Cortex of kidney (tissue), 1 donor: ENCODE measurements at places on chromosomes 4 and X.

- DNase-seq = no peak
Observed at GRCh38 chr4:145796346-145796745, 116.4 kb downstream of the C4orf51 start.

- no peak for DNase-seq
Observed at GRCh38 chr4:125547836-125548235, 233.1 kb downstream of the FAT4 start.

DNA sequence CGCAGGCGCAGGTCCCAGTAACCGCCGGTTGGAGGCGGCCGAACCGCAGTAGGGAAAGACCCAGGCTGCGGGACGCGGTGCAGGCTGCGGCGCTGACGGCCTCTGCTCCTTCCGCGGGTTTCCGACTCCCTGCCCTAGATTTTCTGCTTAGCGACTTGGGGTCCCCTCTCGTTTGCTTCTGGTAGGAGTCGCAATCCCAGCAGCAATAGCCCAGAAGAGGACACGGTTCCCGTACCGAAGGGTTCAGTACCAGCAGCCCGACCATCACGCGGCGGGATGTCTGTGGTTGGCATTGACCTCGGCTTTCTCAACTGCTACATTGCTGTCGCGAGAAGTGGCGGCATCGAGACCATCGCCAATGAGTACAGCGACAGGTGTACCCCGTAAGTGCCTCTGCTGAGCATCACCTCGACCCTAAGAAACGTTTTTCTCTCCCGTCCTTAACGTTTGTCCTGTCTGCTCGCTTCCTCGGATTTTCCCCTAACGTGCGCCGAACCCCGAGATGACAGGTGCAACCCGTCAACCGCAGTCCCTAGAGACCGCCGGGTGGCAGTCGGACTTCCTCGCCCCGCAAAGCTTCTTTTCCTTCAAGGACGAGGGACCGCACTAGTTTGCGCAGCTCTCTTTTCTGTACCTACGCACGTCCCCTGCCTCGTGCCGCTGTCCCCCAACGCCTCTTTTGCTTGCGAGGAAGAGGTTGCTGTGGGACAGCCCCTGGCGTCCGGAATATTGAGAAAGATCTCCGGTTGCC lies at the start of gene HSPA4L:
HSPA4L (plus strand) TSS at position 48 of the 751 bp plus-strand sequence; CDS start at position 277, 229 bp downstream.
- DNase-seq = no peak

- no peak for DNase-seq
Observed at GRCh38 chr4:40455340-40455902, 120.3 kb downstream of the CHRNA9 start.

GRCh38 chr4:32030406-32030805 lies 1310.2 kb downstream of the PCDH7 start:
- DNase-seq = no peak

- DNase-seq = no peak
Observed at GRCh38 chrX:51779306-51779705, 36.1 kb downstream of the GSPT2 start.

GRCh38 chr4:43732829-43733426 lies 715.7 kb downstream of the KCTD8 start:
- DNase-seq = no peak

DNA sequence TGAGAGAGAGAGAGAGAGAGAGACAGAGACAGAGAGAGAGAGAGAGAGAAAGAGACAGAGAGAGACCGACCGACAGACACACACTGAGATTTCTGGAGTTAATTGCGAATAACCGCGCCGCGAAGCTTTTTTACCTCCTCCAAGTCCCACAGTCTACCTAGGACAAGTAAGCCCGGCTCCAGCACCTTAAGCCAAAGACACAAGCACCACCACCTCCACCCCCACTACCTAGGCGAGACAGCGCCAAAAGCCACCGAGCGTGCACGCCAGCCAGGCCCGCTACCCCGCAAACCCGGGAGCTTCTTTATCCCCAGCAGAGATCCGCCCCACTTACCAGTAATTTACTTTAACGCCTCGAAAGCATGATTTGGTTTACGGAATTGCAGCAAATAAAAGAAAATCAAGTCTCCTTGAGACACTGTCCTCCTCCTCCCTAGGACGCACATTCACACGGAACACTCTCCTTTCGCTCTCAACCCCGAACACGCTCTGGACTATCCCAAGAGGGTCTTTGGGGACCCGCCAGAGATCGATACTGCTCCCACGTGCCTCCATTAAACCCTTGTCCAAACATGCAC lies 649.6 kb upstream of the DIPK2B start:
- no peak for DNase-seq

DNA sequence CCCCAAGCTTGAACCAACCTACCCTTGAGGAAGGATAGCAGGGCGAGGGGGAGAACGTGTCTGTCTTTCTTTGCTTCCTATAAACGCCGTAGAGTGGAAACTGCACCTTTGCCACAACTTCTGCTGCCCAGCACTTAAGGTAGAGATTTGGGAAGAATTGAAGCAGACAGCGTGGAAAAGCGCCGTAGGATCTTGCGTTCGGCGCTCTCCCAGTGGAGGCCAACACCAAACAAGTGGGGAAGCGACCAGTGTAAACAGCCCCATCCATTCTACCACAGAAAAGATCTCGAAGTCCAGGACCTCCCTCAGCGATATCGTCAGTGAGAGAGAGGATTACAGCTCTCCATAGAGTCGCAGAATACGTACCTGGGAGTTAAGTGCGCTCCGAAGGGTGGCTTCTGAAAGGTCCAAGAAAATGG lies 3.9 kb upstream of the NKX6-1 start:
- DNase-seq = no peak

DNA sequence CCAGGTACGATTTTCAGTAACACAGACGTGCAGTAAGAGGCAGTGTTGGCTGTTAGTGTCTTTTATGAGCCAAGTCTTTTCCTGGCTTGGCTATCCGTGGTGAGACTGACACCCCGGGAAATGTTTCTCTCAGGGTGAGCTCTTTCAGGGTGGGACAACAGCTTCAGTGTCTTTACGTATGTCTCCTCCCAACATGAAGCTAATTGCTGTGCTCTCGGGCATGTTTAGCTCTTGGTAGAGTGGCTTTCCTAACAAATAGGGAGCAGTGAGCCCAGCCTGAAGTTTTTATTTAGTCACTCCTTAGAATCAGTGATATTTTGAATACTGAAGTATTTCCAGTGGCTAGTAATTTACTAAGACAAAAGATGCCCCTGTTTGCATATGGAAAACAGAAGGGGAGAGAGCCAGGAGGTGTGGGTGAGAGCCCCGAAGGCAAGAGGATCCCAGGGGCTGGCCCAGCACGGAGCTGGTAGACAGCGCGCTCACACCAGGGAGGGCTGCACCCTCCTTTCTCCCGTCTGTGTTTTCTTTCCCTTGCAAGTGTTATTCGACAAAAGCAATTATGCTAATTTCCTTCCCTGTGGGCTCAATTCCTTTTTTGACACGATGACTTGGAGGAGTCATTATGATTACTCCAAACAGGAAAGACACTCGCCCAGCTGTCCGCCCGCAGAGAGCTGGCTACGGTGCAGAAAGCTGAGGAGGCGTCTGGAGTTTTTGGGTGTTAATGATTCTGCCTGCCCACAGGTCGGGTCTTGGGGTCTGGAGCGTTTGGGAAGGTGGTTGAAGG lies 47.7 kb downstream of the PDGFRA start:
- no peak for DNase-seq

GRCh38 chr4:79227860-79228259 lies 98.0 kb downstream of the NAA11 start:
- no peak for DNase-seq

DNA sequence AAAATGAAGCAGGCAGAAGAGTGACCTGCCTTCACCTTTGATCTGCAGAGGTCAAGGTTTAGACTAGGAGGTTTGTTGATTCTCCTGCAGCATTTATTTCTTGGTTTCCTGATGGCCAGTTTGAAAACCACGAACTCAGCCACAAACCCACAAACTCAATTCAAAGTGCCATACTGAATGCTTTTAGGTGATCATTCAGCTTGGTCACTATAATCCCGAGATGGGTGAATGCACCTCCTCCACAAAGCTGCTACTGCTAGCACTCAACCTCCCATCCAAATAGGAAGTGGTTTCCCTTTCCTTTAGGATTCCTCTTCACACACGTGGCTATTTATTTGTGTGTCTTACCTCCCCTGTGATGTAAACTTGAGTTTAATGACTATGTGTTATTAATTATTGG lies 225.2 kb downstream of the MID1 start:
- DNase-seq = no peak

DNA sequence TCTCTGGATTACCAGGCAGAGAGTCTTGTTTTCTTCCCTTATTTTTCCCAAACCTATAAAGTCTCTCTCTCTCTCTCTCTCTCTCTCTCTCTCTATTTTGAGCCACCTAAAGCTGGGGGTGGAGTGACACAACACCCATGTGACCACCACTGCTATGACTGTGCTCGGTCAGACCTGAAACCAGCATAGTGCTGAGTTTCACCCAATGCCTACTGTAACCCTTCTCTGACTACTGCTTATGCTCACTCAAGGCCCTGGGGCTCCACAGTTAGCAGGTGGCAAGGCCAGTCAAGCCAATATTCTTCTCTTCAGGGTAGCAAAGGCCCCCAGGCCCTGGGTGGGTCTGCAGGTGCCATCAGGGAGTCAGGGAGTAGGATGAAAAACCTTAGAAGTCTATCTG lies 114.7 kb upstream of the ARMCX2 start:
- DNase-seq = no peak

GRCh38 chr4:120277391-120277790 lies 210.7 kb upstream of the MAD2L1 start:
- no peak for DNase-seq

DNA sequence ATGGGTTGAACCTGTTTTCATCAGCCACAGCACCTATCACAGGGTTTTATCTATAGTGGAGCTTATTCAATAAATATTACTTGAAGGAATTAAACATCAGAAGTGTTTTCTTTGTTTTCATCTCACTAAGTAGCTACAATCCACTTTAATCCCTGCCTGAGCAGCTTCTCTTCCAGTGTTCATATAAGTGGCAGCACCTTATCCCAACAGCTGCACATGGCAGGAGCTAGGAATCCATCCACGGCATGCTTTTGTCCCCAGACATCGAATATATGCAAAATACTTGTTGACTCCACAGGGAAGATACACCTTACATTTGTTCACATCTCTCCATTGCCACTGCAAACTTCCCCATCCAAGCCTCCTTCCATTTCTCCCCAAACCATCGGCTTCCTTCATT lies 549.8 kb upstream of the FAM241A start:
- no peak for DNase-seq

GRCh38 chrX:14946606-14947155 lies 73.5 kb downstream of the MOSPD2 start:
- no peak for DNase-seq

DNA sequence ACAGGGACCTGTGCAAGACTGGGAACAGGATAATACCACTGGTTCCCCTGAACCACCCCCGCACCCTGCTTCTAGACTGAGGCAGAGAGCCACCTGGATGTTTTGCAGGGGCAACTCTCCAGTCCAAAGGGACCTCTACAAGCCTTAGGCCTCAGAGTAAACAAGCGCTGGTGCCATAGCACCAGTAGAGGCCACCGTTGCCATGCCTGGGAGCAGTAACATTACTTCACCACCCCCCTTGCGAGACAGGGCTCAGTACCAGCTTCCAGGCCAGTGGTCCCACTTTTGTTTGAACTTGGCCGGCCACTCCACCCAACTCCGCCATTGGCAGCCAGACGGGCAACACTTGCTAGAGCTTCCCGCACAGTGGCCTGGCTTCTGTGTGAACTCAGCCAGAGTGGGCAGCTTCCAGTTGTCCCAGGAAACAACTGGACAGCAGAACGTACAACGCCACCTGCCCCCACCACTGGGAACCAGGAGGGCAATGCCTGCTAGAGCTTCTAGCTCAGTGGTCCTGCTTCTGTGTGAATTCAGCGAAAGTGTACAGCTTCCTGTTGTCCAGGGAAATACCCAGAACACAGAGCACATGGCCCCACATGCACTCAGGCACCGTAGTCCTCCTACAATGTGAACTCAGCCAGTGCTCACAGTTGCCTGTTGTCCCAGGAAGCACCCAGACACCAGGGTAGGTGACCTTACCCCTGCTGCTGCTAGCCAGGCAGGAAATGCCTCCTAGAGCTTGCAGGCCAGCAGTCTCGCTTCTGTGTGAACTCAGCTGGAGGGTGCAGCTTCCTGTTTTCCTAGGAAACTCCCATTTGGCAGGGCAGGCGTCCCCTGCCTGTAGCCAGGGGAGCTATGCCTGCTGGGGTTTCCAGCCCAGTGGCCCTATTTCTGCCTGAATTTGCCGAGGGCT lies 39.9 kb upstream of the PCDH19 start:
- DNase-seq = no peak

DNA sequence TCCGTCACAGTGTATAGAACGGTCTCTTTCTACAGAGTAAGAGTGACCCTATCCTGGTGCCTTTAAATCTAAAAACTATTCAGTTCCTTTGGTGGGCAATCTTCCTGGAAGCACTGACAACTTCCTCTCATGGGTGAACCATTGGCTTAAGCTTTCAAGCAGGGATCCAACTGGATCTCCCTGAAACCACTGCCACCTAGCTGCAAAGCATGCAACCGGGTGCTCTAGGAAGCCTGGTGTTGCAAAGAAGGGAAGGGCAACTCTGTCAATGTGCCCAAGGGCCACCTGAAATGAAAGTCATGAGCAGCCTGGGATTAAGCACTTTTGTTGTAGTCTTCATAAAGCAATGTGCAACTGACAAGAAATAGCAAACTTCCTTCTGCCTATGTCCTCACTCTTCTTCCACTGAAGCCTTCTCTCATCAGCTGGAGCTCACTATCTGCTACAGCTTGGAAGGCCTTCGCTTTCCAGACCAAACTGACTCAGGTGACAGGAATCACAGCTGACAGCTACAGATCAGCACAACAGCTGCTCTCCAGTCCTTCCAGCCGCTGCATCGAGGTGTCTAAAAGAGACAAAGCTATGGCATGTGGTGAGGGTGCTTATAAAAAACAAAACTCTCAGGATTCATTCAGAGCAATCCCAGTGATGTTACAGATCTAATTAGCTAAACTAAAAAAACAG lies 46.1 kb downstream of the SETD7 start:
- DNase-seq = no peak

- no peak for DNase-seq
Observed at GRCh38 chr4:74543983-74544382, 99.0 kb downstream of the AREG start.

DNA sequence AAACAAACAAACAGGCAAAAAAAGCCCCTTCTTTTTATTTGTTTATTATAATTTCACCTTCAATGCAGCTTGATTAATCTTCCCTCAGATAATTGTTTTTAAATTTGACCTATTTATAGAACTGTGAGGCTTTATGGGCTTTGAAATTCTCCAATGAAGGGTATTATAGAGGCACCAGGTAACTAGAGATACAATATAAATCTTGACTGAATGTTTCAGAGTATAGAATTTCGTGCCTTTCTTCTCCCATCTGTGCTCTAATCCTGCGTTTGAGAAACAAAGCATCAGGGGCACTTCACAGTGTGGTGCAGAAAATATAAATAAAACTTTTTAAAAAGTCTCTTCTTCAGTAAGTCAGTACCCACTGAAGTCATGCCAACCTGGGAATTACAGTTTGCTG lies 120.9 kb downstream of the ANKRD50 start:
- DNase-seq = no peak
